ENCODE measurements at places on chromosomes 1 and 21. TPM values are rescaled to one million over a fixed set of nuclear protein-coding genes. Genes with fewer than 3 reads are reported as not detected.

The NBPF4 gene
- not detected for total RNA-seq

DNA sequence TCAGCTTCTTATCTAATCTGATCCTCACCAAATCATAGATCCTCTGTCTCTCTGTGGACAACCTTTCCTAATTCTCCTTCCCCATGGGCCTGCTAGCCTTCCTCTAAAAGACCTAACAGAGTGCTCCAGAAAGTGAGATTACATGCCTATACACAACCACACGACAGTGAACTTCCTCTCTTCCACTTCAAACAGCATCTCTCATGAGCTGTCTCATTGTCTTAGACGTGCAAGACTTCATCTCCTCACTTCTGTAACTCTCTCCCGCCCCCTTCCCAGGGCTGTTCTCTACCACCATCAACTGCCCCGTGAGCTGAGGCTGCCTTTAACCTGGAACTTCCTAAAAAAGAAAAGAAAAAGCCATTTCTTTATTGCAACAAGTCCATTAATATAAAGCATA lies 14.1 kb upstream of the A3GALT2 start:
- no peaks in the 10 kb centered on the region for H3K27me3 ChIP-seq
- H3K4me3 ChIP-seq, result no peak overlapping the region
- no peak for DNase-seq
- peak overlapping the region; percentile 37 for H3K27ac ChIP-seq
- peaks cover 39% of the 10 kb centered on the region for H3K4me1 ChIP-seq
- peaks cover 54% of the 10 kb centered on the region for H3K36me3 ChIP-seq

DNA sequence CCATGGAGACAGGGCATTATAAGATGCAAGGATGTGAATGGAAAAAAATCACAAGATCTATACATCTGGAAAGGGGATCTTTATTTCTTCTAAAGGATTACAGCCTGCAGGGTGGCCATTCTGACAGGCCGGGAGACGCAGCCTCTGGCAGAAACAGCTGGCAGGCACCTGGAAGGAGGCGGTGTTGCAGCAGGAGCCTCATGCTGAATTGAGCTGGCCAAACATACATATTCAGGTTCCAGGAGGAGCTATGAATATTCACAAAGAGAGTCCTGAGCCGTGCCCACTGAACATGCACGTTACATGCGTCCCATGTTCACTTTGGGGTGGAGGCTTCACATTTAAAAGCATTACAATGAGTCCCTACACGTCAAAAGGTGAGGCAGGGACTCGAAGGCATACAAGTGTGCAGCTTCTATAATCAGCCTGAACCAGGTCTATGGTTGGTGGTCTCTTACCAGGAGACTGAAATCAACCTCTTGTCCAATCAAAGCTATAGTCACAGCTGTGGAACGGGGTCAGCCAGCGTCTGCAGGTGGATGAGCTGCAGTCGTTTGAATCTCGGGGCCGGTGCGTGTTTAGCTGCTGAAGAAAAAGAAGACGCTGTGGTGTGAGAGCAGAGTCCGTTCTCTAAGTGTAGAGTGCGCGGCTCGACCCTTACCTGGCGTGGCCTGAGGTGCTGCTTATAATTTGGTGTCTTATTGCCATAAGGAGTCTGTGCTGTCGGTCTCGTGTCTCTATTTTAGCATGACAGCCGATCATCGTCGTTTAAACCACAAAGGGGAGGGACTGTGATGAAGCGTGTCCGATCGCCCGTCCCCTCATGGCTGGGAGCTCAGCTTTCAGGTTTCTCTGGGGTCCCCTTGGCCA lies 183.0 kb downstream of the ETS2 start:
- no peak overlapping the region for H3K4me3 ChIP-seq
- no peaks in the 10 kb centered on the region for H3K27me3 ChIP-seq
- DNase-seq, result no peak
- H3K36me3 ChIP-seq, result no peaks in the 10 kb centered on the region

GRCh38 chr21:36759348-36760083 lies 60.6 kb downstream of the SIM2 start:
- H3K27ac ChIP-seq, result no peak overlapping the region
- no peak overlapping the region for H3K4me3 ChIP-seq
- H3K36me3 ChIP-seq, result no peaks in the 10 kb centered on the region
- no peaks in the 10 kb centered on the region for H3K27me3 ChIP-seq

GRCh38 chr1:109498161-109498801 lies 4.4 kb downstream of the CYB561D1 start:
- no peaks in the 10 kb centered on the region for H3K27me3 ChIP-seq
- no peak overlapping the region for H3K4me3 ChIP-seq
- peaks cover 5% of the 10 kb centered on the region for H3K36me3 ChIP-seq
- H3K4me1 ChIP-seq, result no peaks in the 10 kb centered on the region

DNA sequence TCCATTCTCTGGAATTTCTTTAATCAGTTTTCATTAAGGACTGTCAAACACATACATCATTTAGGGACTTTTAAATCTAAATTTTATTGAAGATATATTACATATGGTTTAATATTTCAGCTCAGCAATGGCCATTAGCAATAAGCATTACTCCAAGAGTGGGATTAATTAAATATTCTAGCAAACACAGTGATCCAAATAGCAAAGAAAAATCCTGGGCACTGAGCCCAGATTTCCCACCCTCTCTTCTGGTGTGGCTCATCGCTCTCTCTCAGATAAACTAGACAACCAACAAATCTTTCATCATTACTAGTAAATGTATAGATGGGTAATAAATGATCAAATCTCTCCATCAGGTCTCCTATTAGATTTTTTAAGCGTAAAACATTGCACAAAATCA lies 53.5 kb upstream of the FOXD3 start:
- no peak overlapping the region for H3K27ac ChIP-seq
- H3K27me3 ChIP-seq, result no peaks in the 10 kb centered on the region
- peaks cover 12% of the 10 kb centered on the region for H3K4me1 ChIP-seq
- no peak overlapping the region for H3K4me3 ChIP-seq

GRCh38 chr21:36237441-36237840 lies 80.8 kb downstream of the DOP1B start:
- peaks cover 6% of the 10 kb centered on the region for H3K36me3 ChIP-seq
- H3K4me3 ChIP-seq, result no peak overlapping the region
- H3K4me1 ChIP-seq, result no peaks in the 10 kb centered on the region
- no peaks in the 10 kb centered on the region for H3K27me3 ChIP-seq

- H3K4me3 ChIP-seq, result no peak overlapping the region
- peaks cover 39% of the 10 kb centered on the region for H3K4me1 ChIP-seq
- peak; percentile 43 for DNase-seq
These were observed 28.5 kb downstream of the NIBAN1 start for GRCh38 chr1:184945678-184946412.

The ACTRT2 gene
- not detected for total RNA-seq

The PTCH2 gene
- 2.3 TPM for total RNA-seq

The CRNN gene
- not detected for total RNA-seq

DNA sequence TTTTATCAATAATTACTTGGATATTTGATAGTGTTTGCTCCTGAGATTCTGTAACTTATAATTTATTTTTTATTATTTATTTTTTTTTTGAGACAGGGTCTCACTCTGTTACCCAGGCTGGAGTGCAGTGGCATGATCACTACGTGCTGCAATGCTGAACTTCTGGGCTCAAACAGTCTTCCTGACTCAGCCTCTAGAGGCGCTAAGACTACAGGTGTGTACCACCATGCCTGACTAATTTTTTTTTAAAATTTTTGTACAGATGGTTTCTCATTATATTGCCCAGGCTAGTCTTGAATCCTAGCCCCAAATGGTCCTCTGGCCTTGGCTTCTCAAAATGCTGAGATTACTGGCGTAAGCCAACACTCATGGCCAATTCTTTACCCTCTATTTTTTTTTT lies 845.5 kb upstream of the ADGRL4 start:
- H3K4me1 ChIP-seq, result no peaks in the 10 kb centered on the region
- no peak overlapping the region for H3K27ac ChIP-seq
- DNase-seq, result no peak
- H3K4me3 ChIP-seq, result no peak overlapping the region

DNA sequence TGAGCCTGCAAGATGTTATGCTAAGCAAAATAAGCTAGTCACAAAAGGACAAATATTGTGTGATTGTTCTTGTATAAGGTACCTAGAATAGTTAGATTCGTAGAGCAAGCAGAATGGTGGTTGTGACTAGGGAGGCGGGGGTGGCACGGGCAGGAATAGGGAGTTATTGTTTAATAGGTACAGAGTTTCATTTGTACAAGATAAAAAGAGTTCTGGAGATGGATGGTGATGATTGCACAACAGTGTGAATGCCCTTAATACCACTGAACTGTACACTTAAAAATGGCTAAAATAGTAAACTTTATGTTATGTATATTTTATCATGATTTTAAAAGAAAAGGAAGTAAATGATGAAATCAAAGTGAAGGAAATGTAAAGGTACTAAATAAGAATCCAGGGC lies 20.6 kb downstream of the LRRC42 start:
- no peak overlapping the region for H3K27ac ChIP-seq
- no peaks in the 10 kb centered on the region for H3K4me1 ChIP-seq
- no peak overlapping the region for H3K4me3 ChIP-seq
- DNase-seq, result no peak
- H3K36me3 ChIP-seq, result peaks cover 22% of the 10 kb centered on the region
- no peaks in the 10 kb centered on the region for H3K27me3 ChIP-seq

The S100B gene
- total RNA-seq, result not detected

The MYOM3 gene
- total RNA-seq, result not detected

- no peak for DNase-seq
- H3K36me3 ChIP-seq, result no peaks in the 10 kb centered on the region
- no peak overlapping the region for H3K27ac ChIP-seq
- H3K4me3 ChIP-seq, result no peak overlapping the region
- H3K27me3 ChIP-seq, result no peaks in the 10 kb centered on the region
These were observed 21.4 kb upstream of the LBR start for GRCh38 chr1:225449261-225449660.

The RIT1 gene
- 29.6 TPM for total RNA-seq

The RGS1 gene
- not detected for total RNA-seq

The WNT4 gene
- total RNA-seq, result not detected

GRCh38 chr1:112674986-112675727 lies 698 bp downstream of the MOV10 start:
- H3K4me3 ChIP-seq, result peak overlapping the region; percentile 84
- H3K27ac ChIP-seq, result peak overlapping the region; percentile 92
- peaks cover 16% of the 10 kb centered on the region for H3K4me1 ChIP-seq

GRCh38 chr1:63674238-63674864 lies 81.1 kb downstream of the PGM1 start:
- H3K36me3 ChIP-seq, result no peaks in the 10 kb centered on the region
- no peak overlapping the region for H3K27ac ChIP-seq
- DNase-seq, result peak; percentile 60
- H3K4me3 ChIP-seq, result no peak overlapping the region
- no peaks in the 10 kb centered on the region for H3K4me1 ChIP-seq

GRCh38 chr1:33703464-33703863 lies 160.4 kb upstream of the HMGB4 start:
- H3K27ac ChIP-seq, result no peak overlapping the region
- no peak for DNase-seq
- no peaks in the 10 kb centered on the region for H3K27me3 ChIP-seq
- H3K36me3 ChIP-seq, result no peaks in the 10 kb centered on the region
- no peak overlapping the region for H3K4me3 ChIP-seq
